ENCODE measurements at places on chromosomes 3 and 15. TPM values are rescaled to one million over a fixed set of nuclear protein-coding genes. Genes with fewer than 3 reads are reported as not detected.
A peak's percentile ranks its signal among the peaks of the same experiment; 100 is the strongest.

DNA sequence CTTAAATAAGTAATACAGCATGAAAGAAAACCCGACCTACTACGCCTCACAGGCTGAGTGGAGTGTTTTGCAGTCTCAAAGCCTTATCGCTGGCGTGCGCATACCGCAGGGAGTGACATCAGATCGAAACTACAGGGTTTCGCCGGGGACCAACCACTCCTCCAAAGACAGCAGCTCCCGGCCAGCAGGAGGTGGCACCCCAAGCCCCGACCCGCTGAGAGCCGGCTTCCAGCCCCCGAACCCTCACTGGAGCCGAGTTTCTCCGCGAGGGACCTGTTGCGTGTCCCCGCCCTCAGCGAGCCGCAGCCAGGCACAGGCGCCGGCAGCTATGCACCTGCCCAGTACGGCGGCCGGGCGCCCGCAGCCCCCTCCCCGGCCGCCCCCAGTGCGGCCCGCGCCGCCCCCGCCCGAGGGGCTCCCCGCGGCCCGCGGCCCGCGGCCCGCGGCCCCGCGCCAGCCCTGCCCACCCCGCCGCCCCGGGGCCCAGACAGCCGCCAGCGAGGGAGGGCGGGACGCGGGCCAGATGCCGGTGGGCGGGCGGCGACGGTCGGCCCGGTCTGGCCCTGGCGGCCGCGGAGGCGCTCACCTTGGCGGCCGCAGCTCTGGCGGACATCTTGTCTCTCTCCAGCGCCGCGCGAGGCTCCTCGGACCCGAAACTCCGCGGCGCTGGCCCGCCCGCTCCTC lies 710 bp downstream of the TJP1 start:
- peak; percentile 85 for DNase-seq

DNA sequence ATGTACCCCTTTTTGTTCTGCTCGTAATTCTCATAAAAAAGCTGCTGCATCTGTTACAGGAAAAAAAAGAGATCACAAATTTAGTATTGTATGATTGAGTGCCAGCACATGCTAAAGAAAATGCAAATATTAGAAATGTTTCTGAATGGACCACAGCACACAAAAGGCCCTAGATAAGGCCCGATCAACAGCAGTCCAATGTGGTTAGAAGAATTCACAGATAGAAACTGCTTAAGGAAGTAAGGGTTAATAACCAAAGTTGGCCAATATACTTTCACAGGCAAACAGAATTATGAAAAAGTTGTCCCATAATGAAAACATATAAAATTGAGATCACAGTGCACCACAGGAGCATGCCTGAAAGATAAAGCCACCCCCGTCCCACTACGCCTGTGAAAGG lies 72.9 kb downstream of the CHSY1 start:
- no peak for DNase-seq

Gene GPR149
- total RNA-seq: not detected

Gene FBLN2
- 32.9 TPM for total RNA-seq

Gene TMC3
- not detected for total RNA-seq

Gene STAB1
- total RNA-seq: 152 TPM
